Mucosa of gallbladder (tissue), 1 donor: ENCODE measurements at places on chromosomes 13 and 19.

GRCh38 chr13:27968316-27969081, 616 bp downstream of the CDX2 start:
- no peak for DNase-seq

DNA sequence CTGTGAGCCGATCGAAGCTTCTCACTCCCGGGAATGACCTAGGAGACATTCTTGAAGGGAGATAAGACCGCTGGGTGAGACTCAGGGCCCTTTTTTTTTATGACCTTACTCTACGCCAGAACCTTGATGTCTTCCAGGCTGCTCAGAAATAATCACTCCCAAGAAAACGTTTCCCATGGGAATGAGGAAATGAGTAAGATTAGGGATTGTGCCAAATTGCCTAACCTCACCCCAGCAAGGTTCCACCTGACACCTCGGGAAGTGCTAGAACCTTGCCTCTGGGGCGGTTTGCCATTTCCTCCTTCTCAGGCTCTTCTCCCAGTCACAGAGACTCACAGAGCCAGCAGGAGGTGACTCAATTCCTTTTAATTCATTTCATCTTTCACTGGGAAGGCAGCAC, 2.3 kb downstream of the SLC46A3 start:
- peak; percentile 79 for DNase-seq

DNA sequence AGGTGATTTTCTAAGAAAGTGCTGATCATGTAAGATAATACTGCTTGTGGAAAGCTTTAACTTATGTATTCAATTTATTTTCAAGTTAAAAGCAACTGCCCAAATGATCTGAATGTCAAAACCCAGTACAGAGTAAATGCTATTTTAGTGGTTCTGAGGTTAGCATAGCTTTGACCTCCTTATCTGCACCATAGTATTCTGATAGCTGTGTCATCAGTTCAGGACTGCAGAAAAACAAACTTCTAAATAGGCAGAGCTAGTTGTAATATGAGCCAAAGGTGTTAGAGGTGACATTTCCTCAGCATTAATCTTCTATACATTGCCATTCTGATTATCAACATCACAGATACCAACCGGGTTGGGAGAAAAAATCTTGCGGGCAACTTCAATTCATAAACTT, 758.7 kb downstream of the SLITRK5 start:
- no peak for DNase-seq

DNA sequence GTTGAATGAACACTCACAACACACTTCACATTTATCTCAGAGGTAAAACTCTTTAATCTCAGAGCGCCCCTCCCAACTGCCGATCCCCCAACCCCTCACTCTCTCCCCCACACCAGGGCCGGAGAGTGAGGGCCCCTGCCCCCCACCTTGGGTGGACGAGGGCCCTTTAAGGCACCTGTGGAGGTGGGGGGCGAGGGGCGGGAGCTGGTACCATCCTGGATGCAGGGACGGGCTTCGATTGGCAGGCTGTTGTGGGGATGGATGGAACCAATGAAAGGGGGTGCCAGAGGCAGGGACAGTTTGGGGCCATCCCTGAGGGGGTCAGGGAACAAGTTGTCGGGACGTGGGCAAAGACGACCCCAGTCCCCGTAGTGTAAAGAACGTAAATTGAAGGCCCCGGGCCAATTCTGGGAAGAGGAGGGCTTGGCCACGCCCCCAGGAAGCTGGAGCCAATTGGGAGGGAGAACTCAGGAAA, 1.7 kb upstream of the PNKP start:
- DNase-seq: no peak

DNA sequence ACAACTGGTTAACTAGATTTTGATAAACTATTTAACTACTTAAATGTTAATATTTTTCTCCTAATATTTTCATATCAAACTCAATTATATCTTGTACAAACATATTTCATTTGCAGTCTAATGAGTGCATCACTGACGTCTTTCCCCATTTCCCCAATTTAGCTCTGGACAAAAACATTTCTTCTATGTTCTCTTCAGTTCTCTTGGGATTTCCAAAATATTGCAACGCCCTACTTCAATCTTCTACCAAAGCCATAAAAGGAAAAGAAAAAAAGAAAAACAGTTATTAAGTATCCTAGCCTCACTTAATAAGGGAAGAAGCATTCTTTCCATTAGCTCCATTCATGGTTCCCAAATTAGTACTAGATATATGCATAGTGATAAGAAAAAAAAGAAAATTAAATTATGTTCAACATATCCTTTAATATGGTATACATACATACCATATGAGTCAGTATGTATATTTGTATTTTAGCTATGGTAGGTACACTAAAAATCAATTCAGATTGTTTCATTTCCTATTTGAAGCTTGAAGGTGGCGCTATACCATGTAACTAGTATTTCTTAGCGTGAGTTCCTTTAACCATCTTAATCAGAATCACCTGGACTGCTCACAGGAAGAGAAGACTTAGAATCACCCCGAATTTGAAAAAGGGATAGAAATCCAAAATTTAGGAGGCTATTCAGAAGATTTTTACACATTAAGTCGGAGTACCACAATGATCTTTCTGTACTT, 9.9 kb downstream of the FBXL3 start:
- no peak for DNase-seq

DNA sequence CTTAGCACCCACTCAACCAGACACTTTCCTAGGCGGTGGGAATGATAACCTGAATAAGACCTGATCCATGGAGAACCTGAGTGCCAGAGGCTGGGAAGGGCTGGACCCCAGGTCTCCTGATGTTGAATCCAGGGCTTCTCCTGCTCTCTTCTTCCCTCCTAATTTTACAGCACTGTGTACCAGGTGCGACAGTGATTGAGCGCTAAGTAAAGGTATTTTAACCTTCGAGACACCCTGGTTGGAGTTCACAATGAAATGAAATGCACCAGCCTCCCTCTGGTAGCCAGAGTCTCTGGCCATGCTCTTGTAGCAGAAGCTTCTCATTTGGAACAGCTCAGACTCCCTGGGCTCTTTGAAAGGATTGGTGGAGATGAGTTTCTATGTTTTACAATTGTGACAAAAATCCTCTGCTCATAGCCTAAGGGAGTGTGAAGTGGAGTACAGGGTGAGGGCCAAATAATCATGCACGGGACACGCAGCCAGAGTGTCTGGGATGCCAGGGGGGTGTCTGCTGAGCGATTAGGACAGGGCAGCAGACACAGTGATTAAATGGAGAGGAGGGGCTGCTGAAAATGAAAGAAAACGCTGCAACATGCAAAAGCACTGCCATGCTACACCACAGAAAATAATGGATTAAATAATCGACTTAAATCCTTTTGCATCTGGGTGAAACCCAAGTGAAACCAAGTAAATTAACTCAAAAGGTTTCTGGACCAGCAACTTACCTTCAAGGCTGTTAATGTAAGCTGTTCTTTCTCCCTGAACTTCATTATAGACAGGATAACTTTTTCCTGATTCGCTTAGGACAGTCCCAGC, 83.8 kb downstream of the FAM216B start:
- no peak for DNase-seq

GRCh38 chr19:2171349-2172145, 7.8 kb downstream of the DOT1L start:
- DNase-seq: peak; percentile 46

- no peak for DNase-seq
Measured at GRCh38 chr13:83798731-83799130, 83.5 kb downstream of the SLITRK1 start.

DNA sequence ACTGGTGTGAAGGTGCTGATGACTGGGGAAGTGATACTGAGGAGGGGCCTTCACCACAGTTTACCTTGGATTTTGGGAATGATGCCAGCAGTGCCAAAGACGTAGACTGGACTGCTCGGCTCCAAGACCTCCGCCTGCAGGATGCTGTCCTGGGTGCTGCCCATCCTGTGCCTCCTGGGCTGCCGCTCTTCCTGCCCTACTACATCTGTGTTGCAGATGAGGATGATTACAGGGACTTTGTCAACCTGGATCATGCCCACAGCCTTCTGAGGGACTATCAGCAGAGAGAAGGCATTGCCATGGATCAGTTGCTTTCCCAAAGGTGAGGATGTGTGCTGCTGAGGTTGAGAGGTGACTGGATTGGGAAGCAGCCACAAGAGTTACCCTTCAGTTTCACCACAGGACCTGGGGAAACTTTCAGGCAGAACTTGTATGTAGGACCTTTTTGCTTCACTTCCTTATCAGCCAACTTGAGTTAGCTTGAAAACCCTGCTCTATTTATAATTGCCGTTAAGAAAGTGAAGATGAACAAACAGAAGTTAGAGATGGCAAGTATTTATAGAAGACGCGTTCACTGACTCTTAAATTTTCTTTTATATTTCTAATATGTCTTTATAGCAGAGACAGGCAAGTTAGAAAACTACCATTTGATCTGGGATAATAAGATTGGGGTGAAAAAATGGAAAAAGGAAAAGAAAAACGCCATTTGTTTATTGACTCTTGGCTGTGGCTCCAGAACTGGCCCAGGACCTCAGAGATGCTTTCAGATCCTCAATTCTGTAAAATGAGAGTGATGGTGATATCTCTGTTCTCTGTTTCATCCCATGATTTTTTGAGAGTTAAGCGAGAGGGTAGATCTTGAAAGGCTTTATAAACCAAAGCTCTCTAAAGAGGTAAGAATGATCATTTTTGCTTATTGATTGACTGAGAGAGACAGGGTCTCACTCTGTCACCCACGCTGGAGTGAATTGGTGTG, 5.3 kb downstream of the PDCD2L start:
- no peak for DNase-seq

DNA sequence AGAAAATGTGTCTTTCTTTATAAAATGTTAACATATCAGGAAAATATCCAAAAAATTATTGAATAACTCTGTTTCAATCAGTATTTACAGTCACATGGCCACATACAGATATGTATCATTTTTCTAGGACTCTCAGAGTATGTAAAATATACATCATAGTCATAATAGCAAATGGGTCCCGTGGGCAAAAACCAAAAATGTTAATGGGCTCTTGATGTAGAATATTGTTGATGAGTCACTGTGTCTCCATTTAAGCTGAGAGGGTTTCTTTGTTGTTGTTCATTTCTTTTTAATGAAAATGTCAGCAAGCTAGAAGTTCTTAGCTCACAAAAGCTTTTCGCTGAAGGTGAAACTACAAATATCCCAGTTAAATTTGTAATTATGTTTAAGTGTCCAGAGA, 1713.1 kb upstream of the PCDH20 start:
- no peak for DNase-seq

GRCh38 chr19:17025991-17026658, 485 bp downstream of the CPAMD8 start:
- no peak for DNase-seq

GRCh38 chr19:37009871-37010270, 68.4 kb upstream of the ZNF420 start:
- DNase-seq: no peak

- no peak for DNase-seq
Measured at GRCh38 chr19:2611483-2612464, 90.7 kb downstream of the GNG7 start.

GRCh38 chr19:39328046-39328705, 7.5 kb upstream of the LRFN1 start:
- DNase-seq: peak; percentile 88
